ENCODE measurements at places on chromosomes 2 and 18. TPM values are rescaled to one million over a fixed set of nuclear protein-coding genes. Genes with fewer than 3 reads are reported as not detected.

GRCh38 chr2:153557211-153557610 lies 78.6 kb upstream of the RPRM start:
- no peak for DNase-seq

The SLC11A1 gene
- 0.18 TPM for total RNA-seq

The C2orf81 gene
- total RNA-seq = 0.93 TPM

DNA sequence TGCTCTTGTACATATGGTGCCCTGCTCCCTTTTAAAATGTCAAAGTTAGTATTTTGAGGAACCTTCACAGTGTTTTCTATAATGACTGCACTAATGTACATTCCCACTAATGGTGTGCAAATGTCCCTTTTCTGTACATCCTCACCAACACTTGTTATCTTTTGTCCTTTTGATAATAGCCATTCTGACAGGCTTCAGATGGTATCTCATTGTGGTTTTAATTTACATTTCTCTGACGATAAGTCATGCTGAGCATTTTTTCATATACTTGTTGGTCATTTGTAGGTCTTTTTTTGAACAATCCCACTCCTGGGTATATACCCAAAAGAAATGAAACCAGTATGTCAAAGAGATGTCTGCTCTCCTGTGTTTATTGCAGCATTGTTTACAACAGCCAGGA lies 268.3 kb downstream of the FBXO15 start:
- no peak for DNase-seq

The PRR30 gene
- not detected for total RNA-seq

The OSBPL6 gene
- 2.9 TPM for total RNA-seq

- no peak for DNase-seq
Measured at GRCh38 chr2:5782103-5782502, 89.9 kb downstream of the SOX11 start.

GRCh38 chr2:85635636-85636035 lies 19.6 kb downstream of the USP39 start:
- DNase-seq = no peak

GRCh38 chr18:77894060-77894459 lies 644.4 kb downstream of the GALR1 start:
- no peak for DNase-seq

Measured in activated CD8-positive, alpha-beta memory T cell treated with anti-CD3 and anti-CD28 coated beads, Interleukin-2, amount 10 ng/mL, durations not matched to agents 7 days and 5 days (primary cell).